ENCODE measurements at places on chromosomes 1 and 21.

GRCh38 chr1:163265547-163265946 lies 56.2 kb upstream of the NUF2 start:
- no peak for DNase-seq

GRCh38 chr1:89637496-89637895 lies 4.6 kb downstream of the LRRC8C start:
- DNase-seq = no peak

DNA sequence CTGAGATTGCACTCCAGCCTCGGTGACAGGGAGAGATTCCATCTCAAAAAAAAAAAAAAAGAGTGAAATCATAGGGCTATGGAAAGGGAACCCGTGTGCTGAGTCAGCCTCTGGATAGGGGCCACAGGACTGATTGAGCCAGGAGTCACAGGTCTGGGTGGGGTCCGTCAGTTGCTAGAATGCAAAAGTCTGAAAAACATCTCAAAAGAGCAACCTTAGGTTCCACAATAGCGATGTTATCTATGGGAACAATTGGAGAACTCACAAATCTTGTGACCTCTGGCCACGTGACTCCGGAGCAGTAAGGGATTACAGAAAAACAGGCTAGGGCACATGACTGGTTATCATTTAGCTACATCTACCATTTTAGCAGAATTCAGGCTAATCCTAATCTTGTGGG lies 32.8 kb upstream of the GREM2 start:
- DNase-seq = no peak

- DNase-seq = no peak
These were observed 20.3 kb upstream of the KNCN start for GRCh38 chr1:46571691-46572225.

- DNase-seq = no peak
These were observed 32.0 kb upstream of the B3GALT5 start for GRCh38 chr21:39580744-39581143.

DNA sequence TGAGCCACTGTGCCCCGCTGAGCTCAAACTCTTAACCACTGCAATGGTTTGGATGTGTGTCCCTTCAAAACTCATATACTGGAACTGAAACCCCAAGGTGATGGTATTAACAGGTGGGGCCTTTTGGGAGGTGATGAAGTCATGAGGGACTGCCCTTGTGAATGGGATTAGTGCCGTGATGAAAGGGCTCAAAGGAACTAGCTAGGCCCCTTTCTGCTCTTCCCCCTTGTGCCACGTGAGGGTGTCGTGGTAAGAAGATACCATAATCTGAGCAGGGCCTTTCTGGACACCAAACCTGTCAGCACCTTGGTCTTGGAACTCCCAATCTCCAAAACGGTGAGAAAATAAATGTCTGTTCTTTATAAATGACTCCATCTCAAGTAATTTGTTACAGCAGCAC lies 45.5 kb upstream of the SPOCD1 start:
- DNase-seq = no peak

- DNase-seq = no peak
These were observed 46.0 kb upstream of the IL12RB2 start for GRCh38 chr1:67261680-67262079.

- no peak for DNase-seq
These were observed 138.0 kb upstream of the TNR start for GRCh38 chr1:175881246-175881976.

GRCh38 chr1:226481133-226481532 lies 67.4 kb upstream of the STUM start:
- no peak for DNase-seq

DNA sequence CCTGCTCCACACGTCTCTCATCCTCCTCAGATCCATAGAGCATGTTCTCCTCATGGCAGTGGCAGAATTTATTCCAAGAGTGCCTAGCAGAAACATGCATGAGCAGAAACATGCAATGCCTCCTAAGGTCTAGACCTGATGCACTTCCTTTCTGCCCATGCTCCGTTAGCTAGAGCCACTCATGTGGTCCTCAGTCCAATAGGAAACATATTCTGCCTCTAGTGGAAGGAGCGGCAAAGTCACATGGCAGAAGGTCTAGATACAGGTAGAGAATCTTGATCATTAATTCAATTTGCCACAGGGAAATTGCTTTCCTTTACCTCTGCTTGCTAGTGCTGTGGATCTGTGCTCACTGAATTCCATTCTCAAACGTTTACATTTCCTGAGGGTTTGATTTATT lies 130.4 kb downstream of the KIF26B start:
- DNase-seq = no peak

GRCh38 chr1:91148641-91149069 lies 126.8 kb upstream of the ZNF644 start:
- no peak for DNase-seq

DNA sequence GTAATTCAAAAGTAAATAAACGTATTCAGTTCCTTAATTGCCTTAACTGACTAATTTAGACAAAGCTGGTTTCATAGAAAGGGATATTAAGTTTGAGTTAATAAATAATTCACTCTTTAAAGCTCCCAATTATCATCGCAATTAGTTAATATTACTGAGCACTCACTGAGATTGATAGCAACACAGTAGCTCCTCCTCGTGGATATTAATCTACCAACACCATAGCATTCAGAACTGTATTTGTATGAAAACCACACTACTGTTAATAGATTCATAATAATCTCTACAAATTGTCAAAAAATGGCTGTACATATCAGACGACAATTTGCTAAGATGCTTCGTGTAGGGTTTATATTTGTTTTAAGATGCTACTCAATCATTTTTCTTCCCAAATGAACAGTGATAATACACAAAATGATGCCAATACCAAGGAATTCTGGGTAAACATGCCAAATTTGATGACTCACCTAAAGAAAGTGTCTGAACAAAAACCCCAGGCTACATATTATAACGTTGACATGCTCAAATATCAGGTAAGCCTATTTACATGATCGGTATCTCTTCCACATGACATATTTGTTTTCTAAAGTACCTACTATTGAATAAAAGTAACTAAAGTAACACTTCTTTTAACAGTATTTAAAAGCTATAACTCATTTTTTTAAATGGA lies 18.8 kb upstream of the DYNLT5 start:
- no peak for DNase-seq

GRCh38 chr1:201360901-201361651 lies 16.4 kb downstream of the TNNT2 start:
- DNase-seq = no peak

DNA sequence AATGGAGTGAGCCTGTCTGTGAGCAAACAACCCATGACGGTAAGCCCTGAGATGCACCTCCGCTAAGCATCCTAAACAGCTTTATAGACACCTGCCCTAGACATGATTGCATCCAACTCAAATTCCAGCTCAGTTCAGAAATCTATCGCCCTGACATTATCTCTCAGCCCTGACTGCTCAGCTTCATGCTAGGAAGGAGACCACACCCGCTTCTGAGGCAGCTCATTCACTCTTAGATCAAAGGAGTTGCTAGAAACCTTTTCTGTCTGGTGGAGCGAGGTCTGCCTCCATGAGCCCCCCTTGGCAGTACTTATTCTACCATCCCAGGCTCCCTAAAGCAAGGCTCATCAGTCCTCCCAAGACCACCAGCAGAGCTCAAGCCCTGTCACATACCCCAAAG lies 17.0 kb downstream of the IL10RB start:
- no peak for DNase-seq

DNA sequence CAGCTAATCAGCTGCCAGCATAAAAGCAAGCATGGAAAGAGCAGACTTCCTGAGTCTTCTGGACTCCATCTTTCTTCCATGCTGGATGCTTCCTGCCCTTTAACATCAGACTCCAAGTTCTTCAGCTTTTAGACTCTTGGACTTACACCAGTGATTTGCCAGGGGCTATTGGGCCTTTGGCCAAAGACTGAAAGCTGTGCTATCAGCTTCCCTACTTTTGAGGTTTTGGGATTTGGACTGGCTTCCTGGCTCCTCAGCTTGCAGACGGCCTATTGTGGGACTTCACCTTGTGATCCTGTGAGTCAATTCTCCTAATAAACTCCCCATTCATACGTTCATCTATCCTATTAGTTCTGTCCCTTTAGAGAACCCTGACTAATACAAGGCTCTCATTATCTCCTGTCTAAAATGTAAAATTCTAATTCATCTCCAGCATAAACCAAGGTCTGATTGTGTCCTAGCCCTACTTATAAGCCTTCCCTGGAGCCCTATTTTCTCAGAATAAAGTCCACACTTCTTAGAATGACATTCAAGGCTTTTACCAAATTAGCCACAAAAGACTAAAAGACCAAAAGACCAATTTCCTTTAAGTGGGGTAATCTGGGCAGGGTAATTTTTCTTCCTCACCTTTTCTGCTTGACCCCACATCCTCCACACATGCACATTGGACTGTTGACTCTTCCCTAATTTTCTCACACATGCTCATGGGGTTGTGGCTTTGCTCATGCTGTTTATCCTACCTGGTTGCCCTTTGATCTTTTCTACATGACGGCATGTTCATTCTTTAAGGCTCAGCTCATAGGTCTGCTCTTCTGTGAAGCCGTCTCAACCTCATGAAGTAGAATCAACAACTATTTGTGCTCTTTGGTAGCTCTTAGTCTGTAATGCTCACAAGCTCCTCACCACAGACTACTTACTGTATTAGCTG lies 18.1 kb upstream of the ENAH start:
- DNase-seq = no peak

GRCh38 chr1:62493656-62494055 lies 56.8 kb downstream of the USP1 start:
- no peak for DNase-seq

DNA sequence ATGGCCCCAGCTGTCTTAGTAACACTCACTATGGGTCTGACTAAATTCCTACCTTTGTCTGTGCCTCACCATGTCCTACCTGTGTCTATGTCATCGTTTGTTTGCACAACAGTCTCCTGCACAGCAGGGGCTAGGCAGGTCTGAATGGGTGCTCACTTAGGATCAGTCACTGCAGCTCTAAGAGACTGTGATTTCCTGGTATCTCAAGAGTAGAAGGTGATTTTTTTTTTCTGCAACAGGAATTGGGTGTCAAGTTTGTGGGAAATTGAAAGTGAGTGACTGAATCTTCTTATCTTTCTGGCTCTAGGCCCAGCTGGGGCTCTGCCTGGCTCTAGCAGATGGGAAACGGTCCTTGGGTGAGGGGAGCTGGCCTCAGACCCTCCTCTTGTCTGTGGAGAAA lies 46.4 kb upstream of the TRABD2B start:
- no peak for DNase-seq

DNA sequence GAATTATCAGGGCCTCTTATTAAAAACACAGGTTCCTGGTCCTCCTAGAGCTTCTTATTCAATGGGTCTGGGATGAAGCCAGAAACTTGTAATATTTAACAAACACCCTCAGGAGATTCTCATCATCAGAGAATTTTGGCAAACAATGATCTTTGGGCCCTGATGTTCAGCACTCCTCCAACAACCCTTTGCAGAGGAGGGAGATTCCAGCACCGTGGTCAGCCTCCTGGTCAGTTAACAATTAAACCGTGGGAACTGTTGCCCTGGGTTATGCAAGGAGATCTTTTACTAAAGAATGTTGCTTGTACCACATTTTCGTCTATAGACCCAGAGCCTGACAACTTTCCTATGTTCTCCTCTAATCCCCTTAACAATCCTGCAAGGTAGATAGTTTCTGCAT lies 294.4 kb downstream of the PLPP3 start:
- DNase-seq = no peak

DNA sequence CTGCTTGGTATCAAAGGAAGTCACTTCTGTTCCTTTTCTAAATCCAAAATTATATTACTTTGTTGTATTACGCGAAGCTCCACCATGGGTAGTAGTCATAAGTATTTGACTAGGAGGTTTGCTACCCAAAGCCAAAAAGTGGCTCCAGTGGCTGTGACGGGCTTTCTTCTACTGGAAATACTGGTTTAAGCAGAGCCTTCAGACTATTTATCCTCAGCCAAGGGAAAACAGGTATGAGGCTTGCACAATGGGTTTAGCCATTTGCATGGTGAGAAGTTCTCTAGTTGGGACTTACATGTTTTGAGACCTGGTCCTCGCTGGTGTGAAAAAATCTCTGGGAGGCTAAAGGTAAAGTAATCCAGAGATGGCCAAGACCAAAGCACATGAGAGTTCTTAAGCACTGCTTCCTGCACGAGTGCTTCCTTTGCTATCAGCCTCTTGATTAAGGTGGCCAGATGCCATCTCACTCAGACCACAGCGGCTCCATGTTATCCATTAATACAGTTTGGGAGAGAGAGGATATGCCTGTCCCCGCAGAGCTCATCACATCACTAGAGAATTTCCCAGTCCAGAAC lies 121.2 kb downstream of the PIK3R3 start:
- DNase-seq = no peak

All from activated CD4-positive, CD25-positive, alpha-beta regulatory T cell treated with anti-CD3 and anti-CD28 coated beads, Interleukin-2, amount 50 U/mL, for 72 hours (primary cell).